ENCODE measurements at places on chromosomes 4 and X.
A peak's percentile ranks its signal among the peaks of the same experiment; 100 is the strongest.

- DNase-seq: no peak
Observed at GRCh38 chr4:16661813-16662212, 236.6 kb downstream of the LDB2 start.

DNA sequence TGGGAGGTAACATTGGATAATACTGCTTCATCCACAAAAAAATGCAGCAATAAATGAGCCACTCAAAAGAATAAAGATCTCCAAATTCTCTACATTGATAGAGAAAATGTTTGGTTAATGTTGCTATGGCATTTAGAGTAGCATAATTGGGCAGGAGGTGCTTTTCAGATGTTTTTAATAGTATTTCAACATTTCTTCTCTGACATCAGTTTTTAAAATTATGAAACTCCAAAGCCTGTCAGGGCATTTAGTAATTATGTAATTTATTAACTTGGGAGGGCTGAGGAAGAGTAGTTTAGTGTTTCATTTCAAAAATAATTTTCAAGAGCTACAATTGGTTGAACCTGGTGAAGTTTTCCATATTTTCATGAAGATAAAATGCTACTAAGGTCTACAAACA lies 211.3 kb upstream of the INTU start:
- no peak for DNase-seq

DNA sequence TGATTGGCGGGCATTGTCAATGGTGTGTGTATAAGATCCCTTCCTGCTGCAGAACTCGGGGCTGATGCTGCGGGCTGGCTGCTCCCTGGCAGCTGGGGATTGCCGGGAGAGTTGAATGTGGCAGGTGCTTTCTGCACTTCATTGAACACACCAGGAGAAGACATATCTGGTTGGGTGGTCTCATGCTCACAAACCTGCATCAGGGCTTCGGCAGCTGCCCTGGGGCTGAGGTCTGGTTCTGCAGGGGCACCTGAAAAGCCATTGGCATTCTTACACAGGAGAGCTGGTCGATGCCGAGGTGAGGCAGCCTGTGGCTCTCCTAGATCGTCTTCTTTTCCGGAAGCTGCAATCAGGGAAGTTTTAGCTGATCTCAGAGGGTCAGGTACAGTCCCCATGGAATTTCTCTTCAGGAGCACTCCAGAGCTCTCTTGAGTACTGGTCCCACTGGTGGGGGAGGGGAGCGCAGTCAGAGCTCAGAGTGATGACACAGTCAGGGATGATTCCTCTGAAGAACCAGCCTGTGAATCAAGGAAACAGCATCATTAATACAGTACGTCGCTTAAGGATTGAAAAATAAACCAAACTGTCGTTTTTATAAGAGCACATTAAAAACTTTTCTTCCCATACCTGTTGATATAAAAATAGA lies 57.8 kb downstream of the GPRIN3 start:
- no peak for DNase-seq

GRCh38 chr4:184499996-184500395 lies 25.6 kb upstream of the IRF2 start:
- no peak for DNase-seq

DNA sequence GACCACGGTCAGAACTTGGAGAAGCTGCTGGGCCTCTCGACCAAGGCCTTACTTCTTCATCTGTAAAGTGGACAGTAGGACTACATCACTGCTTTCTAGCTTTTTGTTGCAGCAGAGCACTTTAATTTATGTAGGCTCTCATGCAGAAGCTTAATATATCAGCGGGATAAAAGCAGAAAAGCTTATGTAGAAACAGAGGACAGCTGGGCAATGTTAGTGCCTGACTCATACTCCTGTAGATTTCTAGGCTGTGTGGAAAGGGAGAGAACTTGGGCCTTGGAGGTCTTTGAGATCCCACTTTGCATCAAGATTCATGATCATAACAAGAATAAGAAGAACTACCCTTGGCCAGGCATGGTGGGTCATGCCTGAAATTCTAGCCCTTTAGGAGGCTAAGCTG lies 91.2 kb downstream of the ARHGAP10 start:
- no peak for DNase-seq

DNA sequence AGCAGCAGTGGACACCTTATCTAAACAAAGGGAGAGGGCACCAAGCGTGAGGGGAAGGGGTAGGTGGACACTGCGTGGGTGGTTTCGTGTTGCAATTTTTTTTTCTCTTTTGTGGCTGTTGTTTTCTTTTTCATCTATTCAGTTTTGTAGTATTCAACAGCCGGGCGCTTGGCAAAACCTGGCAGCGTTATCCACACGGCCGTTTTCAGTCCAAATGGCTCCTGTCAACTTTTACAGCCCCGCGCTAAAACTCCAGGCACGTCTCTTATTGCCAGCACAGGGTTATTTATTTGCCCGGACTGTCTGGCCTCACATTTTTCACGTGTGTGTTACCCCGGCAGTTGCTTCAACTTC lies 192.2 kb downstream of the BCOR start:
- no peak for DNase-seq

- DNase-seq: no peak
Observed at GRCh38 chrX:418927-419729, 32.4 kb upstream of the PPP2R3B start.

GRCh38 chr4:6898763-6899162 lies 10.9 kb upstream of the TBC1D14 start:
- no peak for DNase-seq

DNA sequence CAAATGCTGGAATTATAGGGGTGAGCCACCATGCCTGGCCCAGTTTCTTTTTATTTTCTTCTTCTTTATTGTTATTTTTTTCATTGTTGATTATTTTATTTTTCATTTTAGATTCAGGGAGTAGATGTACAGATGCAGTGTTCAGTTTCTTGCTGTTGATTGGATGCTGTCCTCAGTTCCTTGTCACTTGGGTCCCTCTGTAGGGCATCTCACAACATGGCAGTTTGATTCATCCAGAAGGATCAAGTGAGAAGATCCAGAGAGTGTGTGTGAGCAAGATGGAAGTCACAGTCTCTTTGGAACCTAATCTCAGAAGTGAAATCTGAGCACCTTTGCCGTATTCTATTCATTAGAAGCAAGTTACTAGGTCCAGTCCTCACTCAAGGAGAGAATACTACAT lies 20.9 kb downstream of the HMGB3 start:
- DNase-seq: no peak

DNA sequence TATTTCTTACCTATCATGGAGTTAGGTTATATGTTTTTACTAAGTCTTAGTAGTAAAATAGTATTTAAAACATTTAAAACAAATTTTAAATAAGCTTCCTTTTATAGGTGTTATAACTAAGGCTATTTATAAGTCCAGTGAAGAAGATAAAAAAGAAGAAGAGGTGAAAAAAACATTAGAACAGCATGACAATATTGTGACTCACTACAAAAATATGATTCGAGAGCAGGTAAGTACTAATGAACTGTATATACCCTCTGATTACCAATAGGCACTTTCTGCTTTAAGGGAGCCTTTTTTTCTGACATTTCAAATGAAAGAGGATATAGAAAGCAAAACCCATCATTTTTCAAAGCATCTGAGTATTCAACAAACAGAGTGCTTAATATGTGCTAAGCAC lies 76.6 kb downstream of the USO1 start:
- DNase-seq: peak; percentile 52

- no peak for DNase-seq
Observed at GRCh38 chrX:81367291-81367690, 165.4 kb downstream of the SH3BGRL start.

DNA sequence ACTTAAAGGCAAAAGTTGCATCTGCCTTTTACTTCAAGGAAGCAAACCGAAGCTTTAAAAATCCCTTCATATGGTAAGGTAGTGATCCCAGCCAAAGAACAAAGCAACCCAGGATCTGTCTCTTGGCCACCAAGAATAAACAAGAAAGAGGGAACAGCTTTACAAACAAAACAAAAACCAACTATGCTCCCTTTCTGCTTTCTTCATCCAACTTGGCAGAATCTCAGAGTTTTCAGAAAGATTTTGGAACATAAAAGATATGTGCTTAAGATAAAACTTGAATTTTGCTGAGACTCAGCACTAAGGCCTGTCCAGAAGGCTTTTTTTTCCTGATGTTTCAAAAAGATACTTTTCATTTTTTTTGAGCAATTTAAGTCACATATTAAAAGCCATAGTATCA lies 94.0 kb downstream of the COL4A6 start:
- no peak for DNase-seq

GRCh38 chr4:113349430-113349829 lies 300.0 kb downstream of the ANK2 start:
- DNase-seq: no peak

- DNase-seq: no peak
Observed at GRCh38 chr4:78671903-78672815, 104.0 kb upstream of the BMP2K start.

GRCh38 chr4:10925996-10926395 lies 241.4 kb upstream of the CLNK start:
- DNase-seq: peak; percentile 78

DNA sequence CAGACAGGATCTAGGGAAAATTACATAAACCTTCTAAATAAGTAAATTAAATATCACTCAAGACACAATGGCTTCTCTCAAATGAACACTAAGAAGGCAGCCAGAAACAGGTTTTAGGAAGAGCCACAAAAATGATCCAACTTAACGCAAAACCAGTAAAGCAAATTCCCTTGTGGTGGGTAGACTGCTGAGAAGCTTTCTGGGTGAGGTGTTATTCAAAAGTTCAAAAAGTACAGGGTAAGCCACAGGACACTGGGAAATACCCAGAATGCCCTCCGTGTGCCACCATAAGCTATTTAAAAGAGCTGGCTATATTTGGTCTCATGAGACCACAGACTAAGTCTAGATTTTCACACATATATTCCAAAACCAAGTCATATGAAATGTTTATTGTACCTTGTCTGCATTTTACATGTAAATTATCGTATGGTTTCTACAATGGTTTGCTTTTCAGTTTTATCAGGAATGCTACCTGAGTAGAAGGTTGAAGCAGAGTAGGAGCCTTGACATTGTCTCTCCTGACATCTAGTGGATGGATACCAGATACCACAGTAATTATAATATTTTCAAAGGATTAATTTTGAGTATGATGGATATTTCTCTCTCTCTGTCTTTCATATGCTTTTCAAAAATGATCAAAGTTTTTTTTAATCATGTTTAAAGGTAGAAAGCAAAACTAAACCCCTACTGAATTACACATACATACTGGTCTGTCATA lies 109.3 kb upstream of the KLHL13 start:
- DNase-seq: no peak

- DNase-seq: peak; percentile 88
Observed at GRCh38 chr4:184688447-184688846, 38.9 kb downstream of the PRIMPOL start.

- DNase-seq: no peak
Observed at GRCh38 chr4:6781561-6781960, 966 bp upstream of the KIAA0232 start.

DNA sequence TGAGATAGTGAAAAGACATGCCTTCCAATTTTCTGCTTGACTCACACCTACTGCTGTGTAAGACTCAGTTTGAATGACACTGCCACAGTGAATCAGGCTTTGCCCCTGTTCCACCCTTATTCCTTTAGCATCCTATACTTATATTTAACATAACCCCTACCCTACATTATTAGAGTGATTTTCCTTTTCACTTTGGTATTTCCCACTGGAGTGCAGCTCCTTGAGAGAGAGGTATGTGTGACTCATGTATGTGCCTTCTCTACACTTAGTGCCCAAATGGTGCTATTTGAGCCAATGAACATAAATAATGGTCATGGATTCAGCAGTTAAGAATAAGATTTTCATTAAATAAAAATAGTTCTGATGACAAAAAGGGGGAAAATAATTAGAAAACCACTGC lies 69.5 kb downstream of the RRAGB start:
- DNase-seq: no peak

GRCh38 chr4:98352940-98353339 lies 91.8 kb downstream of the RAP1GDS1 start:
- DNase-seq: no peak

DNA sequence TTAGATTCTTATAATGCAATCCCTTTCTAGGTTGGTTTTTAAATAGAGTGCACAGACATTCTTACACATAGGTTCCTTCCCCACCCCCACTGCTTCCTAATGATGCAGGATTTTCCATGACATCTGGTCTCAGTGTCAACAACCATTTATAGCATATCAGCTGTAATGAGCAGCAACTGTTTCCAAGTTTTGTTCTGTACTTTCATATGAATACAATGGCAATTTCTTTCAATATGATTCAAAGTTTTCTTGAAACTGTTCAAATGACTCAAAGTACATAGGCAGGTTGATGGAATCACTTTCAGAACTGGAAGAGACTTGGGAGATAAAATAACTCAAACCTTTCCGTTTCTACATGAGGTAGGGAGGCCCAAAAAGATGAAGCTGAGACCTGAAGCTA lies 220.7 kb downstream of the CAMK2D start:
- DNase-seq: peak; percentile 52

GRCh38 chrX:136797787-136798186 lies 17.1 kb upstream of the ARHGEF6 start:
- no peak for DNase-seq

GRCh38 chr4:67871867-67872266 lies 11.9 kb downstream of the TMPRSS11D start:
- peak; percentile 51 for DNase-seq

GRCh38 chr4:109041463-109042360 lies 260.7 kb downstream of the COL25A1 start:
- peak; percentile 63 for DNase-seq

- DNase-seq: no peak
Observed at GRCh38 chr4:113248320-113248719, 198.9 kb downstream of the ANK2 start.

All from fibroblast of skin of right biceps (primary cell).